ENCODE measurements at places on chromosomes 16 and 17. TPM values are rescaled to one million over a fixed set of nuclear protein-coding genes. Genes with fewer than 3 reads are reported as not detected.

DNA sequence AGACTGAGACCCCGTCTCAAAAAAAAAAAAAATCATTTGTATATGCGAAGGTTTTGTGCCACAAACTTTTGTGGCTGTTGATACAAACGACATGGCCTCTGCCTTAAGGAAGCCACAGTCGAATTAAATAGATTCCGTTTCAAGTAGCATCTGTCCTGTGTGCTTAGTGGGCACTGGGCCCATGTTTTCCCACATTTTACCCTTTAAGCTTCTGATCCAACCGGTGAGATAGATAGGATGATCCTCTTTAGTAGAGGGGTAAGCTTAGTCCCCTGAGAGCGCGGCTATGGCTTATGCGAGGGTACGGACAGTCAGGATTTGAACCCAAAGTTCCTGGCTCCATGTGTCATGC, 776 bp upstream of the TMEM219 start:
- DNase-seq, result no peak

GRCh38 chr16:86285421-86285820, 224.9 kb upstream of the FOXF1 start:
- no peak for DNase-seq

DNA sequence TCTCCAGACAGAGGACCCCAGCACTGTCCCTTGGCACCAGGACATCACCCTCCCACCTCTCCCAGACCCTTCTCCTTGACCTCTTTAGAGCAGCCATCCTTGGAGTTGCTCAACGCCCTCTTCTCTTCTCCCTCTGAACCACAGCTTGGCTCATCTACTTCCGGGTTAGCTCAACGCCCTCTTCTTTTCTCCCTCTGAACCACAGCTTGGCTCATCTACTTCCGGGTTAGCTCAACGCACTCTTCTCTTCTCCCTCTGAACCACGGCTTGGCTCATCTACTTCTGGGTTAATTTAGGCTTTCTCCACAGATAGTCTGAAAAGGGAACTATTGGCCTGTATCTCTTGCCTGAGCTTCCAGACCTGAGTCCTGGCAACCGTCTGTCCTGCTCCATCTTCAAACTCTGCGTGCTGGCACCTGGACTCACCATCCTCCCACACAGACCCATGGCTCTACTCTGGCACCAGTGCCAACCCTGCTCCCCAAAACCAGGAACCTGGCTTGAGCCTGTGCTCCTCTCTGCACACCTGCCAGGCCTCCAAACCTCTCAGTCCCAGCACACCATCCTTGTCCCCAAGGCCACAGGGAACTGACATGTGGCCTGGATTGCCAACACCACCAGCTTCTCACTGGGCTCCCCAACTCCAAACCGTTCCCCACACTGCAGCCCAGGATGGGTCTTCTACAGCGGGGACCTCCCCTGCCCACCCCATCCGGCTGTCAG, 25.3 kb upstream of the FAAP100 start:
- no peak for DNase-seq

SHISA9 gene
- 0.05 TPM for total RNA-seq

- DNase-seq, result peak; percentile 93
Observed at GRCh38 chr17:75749545-75750389, 15.2 kb downstream of the GALK1 start.

OR3A3 gene
- not detected for total RNA-seq

GRCh38 chr16:71515026-71515425, 11.2 kb upstream of the CHST4 start:
- DNase-seq, result no peak

DNA sequence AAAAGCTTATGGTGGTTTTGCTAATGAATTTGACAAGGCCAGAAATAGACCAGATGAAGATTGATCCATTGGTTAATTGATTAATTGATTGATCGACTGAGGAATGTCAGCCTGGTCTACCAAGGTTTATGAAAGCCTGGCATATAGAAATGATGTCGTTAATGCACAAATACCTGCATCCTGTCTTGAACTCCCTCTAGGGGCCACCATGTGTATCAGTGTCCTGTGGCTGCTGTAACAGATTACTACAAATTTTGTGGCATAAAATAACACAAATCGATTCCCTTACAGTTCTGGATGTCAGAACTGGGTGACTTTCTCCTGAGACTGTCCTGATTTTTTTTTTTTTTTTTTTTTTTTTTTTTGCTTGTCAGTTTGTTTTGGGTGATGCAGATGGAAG, 553.2 kb downstream of the MAF start:
- peak; percentile 7 for DNase-seq

GPR139 gene
- not detected for total RNA-seq

- DNase-seq, result peak; percentile 95
Observed at GRCh38 chr16:58000706-58001676, at the start of gene USB1. Gene USB1 (plus strand): TSS chr16:58001407. CDS start chr16:58001484, 77 bp downstream.

GRCh38 chr16:10995565-10995964, 51.2 kb downstream of the CLEC16A start:
- DNase-seq, result no peak

KRT32 gene
- not detected for total RNA-seq

DNA sequence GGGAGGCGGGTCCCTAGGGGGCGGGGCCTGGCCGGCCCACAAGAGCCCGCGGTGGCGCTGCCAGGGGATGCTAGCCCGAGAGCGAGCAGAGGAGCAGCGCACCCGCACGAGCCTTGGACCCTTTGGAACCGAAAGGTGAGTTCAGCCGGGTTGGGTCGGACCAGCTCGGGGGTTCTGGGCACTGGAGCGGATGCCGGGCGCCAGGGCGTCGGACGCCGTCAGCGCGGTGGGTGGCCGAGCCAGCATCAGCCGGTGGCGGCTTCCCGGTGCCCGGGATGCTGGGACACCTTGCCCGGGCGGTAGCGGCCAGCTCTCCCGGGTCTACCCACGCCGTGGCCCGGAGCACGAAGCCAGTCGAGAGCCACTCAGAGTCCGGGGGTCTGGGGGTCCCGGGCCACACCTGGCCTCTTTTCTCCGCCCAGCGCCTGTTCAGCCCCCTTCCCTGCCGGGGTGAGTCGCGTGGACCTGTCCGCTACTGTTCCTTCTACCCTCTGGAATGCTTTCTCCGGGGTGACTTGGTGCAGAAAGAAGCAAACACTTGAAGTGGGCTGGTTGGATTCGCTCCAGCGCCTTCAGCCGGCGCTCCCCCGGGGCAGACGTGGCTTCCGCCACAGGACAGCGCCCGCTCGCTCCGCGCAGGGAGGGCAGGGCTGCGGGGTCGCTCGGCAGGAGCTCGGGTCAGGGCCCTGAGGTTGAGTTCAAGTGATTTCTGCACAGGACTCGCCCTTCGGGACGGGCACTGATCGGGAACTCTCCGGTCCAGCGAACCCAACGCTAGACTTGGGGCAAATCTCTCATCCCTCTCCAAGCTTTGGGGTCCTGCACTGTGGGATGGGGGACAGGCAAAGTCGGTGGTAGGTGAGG, at the start of gene SCNN1G:
TSS of gene SCNN1G (plus strand) at position 67 of the 864 bp plus-strand sequence. CDS start 3,527 bp downstream, outside the sequence.
- DNase-seq, result no peak

DNA sequence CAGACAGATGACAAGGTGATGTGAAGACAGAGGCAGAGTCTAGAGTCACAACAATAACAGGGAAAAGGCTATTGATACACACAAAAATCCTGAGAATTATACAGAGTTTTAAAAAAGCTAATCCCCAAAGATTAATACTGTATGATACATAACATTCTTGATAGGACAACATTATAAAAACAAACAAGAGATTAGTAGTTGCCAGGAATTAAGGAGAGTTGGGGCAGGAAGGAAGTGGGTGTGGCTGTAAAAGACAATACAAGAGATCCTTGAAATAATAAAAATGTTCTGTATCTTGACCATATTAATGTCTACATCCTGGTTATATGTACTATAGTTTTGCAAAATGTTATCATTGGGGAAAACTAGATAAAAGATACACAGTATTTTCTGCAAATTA, 309.5 kb upstream of the PMFBP1 start:
- DNase-seq, result no peak

DNA sequence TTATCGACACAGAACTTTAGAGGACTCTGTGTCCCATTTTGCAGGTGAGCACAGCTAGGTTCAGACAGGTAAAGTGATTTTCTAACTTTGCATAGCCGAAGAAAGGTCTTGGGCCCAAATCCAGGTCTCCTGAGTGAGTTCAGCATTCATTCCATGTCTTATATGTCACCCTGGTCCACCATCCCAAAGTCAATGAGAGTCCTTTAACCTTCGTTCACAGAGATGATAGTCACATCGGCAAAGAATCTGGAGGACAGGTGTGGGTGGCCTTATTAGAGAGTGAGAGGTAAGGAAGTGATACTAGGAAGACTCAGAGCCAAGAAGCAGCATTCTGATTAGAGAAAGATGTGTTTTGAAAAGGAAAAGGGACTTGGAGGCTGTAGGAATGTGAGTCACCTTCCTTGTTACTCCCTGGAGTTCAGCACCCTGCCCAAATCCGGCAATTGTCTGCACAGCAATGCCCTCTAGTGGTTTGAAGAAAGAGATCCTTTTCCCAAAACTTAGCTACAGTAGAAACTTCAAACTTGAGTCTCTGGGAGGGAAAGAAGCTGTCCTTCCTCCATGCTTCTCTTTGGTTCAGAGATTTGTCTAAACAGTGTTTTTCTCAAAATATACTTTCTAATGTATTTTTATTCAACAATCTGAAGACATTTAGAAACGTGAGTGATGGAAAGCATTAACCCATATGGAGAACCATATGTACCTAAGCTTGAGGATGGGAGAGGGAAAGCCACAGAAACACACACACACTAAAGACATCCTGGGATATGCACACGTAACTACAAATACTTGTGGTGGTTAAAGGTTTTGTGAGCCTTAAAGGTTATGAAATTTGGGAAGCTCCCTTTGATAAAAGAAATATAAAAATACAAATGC, 96.4 kb upstream of the SHISA6 start:
- DNase-seq, result no peak

DNA sequence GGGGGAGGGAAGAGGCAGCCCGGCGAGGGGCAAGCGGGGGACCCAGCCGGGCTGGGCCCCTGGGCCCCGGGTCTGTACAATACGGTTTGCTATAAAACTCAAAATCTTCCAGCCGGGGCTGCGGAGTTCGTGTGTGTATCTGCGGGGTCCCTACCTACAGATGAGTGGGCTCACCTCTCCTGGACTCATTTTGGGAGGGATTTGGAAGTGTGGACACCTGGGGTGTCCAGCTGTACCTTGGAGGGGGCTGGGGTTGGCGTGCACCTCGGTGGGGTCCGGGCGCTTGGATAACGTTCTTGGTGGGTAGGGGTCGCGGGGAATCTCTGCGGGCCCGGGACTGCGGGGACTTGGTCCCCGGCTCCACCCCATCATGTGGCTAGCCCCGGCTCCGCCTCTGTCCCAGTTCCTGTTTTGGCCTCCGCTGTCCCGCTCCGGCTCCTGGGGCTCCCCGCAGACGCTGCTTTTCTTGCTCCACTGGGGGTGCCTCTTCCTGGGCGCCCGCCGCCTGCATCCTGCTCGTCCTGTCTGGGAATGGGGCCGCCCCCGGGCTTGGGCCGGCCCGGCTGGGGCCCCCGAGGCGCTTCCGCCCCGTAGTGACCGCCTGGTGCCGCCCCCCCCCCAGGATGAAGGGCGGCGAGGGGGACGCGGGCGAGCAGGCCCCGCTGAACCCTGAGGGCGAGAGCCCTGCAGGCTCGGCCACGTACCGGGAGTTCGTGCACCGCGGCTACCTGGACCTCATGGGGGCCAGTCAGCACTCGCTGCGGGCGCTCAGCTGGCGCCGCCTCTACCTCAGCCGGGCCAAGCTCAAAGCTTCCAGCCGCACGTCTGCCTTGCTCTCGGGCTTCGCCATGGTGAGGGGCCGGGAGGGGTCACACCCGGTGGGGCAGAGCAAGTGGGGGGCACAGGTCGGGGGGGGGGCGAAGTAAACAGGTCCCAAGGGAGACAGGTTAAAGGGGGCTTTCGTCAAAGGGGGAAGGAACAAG, at the start of gene ORAI3:
TSS of gene ORAI3 (plus strand) at position 402 of the 983 bp plus-strand sequence. CDS start at position 624, 222 bp downstream.
- DNase-seq, result no peak

All from osteocyte (in vitro differentiated cells).